CD8-positive, alpha-beta memory T cell (primary cell): ENCODE measurements at places on chromosomes 5 and 9. TPM values are rescaled to one million over a fixed set of nuclear protein-coding genes. Genes with fewer than 3 reads are reported as not detected.

DNA sequence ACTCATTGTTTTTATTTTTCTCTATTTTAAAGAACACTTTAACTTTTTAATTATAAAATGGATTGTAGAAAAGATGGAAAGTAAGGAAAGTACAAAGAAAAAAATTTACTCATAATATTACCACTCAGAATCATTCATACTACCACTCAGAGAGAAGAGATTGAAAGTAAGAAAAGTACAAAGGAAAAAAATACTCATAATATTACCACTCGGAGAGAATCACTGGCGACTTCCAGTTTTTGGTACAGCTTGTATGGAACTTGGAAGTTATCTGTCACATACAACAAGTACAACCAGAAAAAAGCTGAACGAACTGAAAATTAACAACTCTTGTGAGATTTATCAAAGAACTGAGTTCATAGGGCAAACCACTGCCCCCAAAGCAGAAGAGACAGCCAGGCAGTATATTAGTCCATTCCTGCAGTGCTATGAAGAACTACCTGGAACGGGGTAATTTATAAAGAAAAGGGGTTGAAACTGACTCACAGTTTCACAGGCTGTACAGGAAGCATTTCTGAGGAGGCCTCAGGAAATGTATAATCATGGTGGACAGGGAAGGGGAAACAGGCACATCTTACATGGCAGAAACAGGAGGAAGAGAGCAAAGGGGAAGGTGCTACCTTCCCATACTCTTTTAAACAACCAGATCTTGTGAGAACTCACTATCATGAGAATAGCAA, 183.9 kb downstream of the SMARCA2 start:
- H3K36me3 ChIP-seq = no peaks in the 10 kb centered on the region
- H3K27ac ChIP-seq = no peak overlapping the region
- no peak for DNase-seq
- H3K4me3 ChIP-seq = no peak overlapping the region

- no peaks in the 10 kb centered on the region for H3K4me1 ChIP-seq
- no peaks in the 10 kb centered on the region for H3K27me3 ChIP-seq
- no peak overlapping the region for H3K4me3 ChIP-seq
- no peak overlapping the region for H3K27ac ChIP-seq
- no peak for DNase-seq
- H3K36me3 ChIP-seq = no peaks in the 10 kb centered on the region
Observed at GRCh38 chr9:118364266-118365106, 660.3 kb downstream of the TLR4 start.

The PITX1 gene
- not detected for total RNA-seq

The GRM6 gene
- total RNA-seq = not detected
